CD14-positive monocyte (primary cell): ENCODE measurements at places on chromosomes 1 and 21.

GRCh38 chr1:9418851-9419250 is 120.4 kb upstream of the SLC25A33 start:
- no peak for DNase-seq

DNA sequence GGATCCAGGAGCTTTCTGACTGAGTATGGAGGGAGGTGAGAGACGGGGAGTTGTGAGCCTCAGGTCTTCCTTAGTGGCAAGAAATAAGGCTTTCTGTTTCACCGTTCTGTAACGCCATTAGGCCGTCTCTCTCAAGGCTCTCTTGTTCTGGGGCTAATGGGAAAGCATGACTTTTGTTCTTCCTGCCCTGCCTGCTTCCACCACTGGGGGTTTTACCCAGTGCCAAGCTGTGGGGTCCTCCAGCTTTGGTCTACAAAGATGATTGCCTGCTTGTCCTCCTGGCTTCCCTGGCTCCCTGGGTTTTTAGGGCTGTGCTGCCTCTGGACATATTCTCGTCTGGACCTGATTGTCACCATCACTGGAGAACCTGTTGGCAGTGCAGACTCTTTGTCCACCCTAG is 74.8 kb upstream of the TINAGL1 start:
- DNase-seq: no peak

- DNase-seq: no peak
Observed at GRCh38 chr1:227753999-227754711, 18.9 kb downstream of the SNAP47 start.

DNA sequence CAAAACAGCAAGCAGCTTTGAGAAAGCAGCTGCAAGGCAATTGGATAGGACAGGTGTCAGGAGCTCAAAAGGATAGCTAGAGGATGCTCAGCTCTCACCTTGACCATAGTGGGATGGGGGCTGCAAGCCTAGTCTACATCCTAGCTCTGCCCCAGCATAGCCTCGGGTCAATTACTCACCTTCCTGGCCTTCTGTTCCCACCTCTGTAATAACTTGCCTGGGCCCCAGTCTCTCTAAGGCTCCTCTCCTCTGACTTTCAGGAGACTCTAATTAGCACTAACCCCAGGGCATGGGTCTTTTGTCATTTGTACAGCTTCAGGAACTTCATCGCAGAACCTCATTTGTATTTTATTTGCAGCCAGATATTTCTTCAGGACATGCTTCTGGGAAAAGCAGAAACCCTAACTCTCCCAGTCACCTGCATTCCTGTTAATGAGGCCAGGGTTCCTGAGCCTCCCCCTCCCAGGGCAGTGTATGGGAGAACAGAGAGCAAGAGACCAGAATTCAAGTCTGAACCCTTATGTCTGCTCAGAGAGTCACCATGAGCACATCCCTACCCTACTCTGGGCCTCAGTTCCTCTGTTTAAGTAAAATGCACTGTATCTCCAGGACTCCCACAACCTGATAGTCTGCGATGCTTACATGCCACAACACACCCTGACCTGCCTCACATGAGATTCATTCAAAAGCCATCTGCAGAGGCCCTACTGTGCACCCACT is 108.1 kb downstream of the MATN1 start:
- DNase-seq: no peak

DNA sequence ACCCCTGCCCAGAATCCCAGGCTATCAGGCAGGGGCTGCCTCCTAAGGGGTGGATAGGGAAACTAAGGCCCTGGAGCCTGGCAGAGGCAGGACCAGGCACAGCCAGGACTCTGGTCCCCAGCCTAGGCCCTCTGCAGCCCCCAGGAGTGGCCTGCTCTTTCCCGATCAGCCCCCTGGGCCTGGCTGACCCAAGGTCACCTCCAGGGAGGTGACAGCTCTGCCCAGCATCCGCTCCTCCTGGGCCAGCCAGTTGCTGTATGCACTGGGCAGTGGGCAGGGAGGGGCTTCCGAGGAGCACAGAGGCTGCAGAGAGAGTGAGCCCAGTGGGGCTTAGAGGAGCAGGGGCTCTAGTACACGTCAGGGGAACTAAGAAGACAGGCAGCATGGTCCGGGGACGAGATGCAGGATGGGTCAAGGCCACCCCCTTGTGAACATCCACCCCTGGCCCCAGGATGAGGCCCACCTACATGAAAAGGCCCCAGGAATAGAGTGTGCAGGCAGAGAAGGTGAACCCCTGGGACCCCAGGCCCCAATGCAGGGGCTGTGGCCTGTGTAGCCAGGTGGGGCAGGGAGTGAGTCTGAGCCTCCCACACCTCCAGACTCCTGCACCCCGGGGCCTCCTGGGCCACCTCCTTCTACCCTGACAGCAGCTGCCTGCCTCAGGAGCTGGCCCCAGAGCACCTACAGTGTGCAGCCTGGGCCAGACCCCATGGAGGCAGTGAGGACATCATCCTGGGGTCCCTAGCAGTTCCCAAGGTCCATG is 32.8 kb downstream of the WNT9A start:
- DNase-seq: no peak
